ENCODE measurements at places on chromosomes 12 and 14. TPM values are rescaled to one million over a fixed set of nuclear protein-coding genes. Genes with fewer than 3 reads are reported as not detected.

- DNase-seq: no peak
Observed at GRCh38 chr14:73817020-73817655, 34.5 kb upstream of the PTGR2 start.

The FAM222A gene
- 4.4 TPM for total RNA-seq

The GYS2 gene
- total RNA-seq: not detected

DNA sequence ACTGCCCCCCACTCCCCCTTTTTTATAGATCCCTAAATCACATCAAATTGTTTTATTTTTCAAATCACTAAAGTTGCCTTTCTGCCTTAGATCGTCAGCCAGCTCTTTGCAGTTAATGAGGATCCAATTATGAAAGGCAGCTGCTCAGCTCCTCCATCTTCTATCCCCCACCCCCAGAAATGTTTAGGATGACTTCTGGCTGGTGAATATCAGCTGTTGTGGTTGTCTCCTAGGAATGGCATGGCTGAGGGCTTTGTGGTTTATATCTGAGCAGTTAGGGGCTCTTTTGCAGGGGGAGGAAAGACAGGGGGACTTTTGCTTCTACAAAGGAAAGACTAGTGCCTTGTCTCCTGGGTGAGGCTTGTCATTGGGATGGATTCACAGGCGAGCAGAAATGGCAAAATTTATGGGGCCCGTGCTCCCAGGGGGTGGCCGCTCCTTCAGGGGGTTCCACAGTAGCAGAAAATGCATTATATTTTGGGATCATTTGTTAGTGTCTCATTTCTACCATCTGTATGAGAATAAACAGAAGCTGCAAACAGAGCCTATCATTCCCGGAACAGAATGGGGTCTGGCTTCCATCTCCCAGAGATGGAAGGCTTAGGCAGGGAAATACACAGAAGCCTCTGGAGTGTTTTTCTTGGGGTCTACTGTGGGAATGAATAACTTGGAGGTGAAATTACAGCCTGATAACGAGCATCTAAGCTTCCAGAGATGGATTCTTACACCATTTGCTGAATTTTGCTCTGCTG lies 6.5 kb downstream of the JDP2 start:
- DNase-seq: no peak

DNA sequence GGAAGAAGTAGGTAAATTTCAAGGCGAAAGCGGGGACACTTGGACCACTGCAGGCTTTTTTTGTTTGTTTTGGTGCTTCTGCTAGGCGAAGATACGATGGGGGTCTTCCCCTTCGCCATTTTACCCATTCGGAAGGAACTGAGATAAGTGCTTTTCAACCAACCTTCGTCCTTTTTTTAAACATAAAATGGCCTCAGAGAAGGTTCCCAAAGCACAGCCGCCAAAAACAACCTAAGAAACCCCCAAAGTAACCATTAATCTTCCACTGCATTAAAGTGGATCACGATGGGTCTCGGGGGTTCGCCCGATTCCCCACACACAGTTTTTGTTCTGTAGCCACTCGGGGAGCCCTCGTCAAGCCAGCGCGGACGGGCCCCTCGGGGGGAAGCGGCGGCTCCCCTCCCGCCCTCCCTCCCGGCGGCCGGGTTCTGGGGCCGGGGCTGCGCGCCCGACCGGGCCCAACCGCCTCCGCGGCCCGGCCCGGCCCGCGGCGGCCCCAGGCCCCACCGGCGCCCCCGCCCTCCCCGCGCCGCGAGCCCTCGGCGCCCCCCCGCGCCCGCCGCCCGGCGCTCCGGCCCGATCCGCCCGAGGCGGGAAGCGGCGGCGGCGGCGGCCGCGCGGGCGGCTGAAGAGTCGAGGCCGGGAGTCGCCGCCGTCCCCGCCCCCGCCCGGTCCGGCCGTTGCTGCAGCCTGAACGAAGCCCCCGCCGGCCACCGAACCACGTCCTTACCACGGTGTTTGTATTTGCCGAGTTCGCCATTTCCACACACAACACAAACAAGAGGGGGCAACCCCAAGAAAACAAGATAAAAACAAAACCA lies 790 bp downstream of the GTF2A1 start:
- peak; percentile 34 for DNase-seq

The INHBC gene
- total RNA-seq: not detected

The SIX1 gene
- 2.1 TPM for total RNA-seq

The ATP23 gene
- 6.2 TPM for total RNA-seq

The FGD6 gene
- 36.1 TPM for total RNA-seq

GRCh38 chr12:93838193-93838592 lies 161.0 kb downstream of the CRADD start:
- DNase-seq: no peak

DNA sequence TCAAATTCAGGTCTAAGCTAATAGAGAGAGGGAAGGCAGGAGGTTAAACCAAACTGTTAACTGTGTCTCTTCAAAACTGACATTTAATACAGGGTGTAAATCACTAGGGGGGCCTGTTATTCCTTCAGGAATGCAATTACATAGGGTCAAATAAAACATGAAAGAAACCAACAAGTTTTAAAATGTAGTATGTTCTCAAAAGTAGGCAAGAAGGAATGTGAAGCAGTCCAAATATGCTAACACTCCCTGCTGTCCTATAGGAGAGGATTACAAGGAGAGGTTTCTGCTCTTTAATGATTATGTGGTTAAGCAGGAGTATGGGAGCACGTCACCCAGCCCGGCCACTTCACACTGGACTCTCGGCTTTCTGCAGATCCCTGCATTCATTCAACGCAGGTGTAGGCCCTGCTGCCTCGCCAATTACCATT lies 42.5 kb upstream of the BMP4 start:
- no peak for DNase-seq

The CD163L1 gene
- 0.59 TPM for total RNA-seq

GRCh38 chr12:95721320-95721719 lies 69.2 kb downstream of the NTN4 start:
- no peak for DNase-seq

DNA sequence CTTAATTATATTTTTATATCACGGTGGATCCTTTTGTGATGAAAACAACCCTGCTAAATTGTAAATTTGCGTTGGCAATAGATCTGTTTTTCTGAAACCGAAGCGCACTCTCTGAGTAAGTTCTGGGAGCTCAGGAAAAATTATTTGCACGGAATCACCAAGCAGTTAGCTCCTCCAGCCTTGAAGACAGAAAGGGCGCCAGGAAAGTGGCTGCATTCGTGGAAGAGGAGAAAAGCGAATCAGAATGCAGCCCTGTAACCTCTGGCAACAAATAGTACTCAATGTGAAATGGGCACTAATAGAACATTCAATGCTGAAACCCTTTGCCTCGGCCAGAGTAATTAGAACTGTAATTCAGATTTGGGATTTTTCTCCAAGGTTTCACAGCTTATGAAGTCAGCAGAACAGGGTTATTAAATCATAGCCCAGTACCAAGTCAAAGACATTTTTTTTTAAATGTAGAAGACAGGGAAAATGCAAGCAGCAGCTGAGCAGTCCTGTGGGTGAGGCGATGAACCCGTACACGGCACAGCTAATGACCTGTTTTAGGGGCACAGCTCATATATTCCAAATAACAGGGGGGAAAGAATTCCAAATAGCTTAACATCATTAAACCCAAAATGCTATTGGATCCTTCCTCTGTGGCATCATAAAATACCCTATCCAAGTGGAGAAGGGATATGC lies 251.4 kb downstream of the EGLN3 start:
- no peak for DNase-seq

GRCh38 chr12:52975820-52976573 lies 27.1 kb downstream of the KRT18 start:
- DNase-seq: peak; percentile 38

GRCh38 chr14:34030864-34031263 lies 80.0 kb upstream of the EGLN3 start:
- no peak for DNase-seq

DNA sequence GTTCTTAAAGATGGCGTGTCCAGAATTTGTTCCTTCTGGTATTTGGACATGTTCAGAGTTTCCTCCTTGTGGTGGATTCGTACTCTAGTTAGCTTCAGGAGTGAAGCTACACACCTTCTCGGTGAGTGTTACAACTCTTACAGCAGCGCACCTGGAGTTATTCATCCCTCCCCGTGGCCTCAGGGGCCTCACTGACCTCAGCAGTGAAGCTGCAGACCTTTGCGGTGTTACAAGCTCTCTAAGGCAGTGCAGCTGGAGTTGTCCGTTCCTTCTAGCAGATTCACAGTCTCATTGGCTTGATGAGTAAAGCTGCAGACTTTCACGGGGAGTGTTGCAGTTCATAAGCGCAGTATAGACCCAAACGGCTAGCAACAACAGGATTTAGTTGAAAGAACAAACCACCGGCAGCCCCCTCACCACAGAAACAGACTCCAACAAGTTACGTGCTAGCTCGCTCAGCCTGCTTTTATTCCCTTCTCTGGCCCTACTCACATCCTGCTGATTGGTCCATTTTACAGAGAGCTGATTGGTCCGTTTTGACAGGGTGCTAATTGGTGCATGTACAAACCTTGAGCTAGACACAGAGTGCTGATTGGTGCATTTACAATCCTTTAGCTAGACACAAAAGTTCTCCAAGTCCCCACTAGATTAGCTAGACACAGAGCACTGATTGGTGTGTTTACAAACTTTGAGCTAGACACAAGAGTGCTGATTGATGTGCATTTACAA lies 4.5 kb upstream of the CDKN3 start:
- no peak for DNase-seq

GRCh38 chr12:11960646-11961045 lies 110.1 kb upstream of the BCL2L14 start:
- no peak for DNase-seq

DNA sequence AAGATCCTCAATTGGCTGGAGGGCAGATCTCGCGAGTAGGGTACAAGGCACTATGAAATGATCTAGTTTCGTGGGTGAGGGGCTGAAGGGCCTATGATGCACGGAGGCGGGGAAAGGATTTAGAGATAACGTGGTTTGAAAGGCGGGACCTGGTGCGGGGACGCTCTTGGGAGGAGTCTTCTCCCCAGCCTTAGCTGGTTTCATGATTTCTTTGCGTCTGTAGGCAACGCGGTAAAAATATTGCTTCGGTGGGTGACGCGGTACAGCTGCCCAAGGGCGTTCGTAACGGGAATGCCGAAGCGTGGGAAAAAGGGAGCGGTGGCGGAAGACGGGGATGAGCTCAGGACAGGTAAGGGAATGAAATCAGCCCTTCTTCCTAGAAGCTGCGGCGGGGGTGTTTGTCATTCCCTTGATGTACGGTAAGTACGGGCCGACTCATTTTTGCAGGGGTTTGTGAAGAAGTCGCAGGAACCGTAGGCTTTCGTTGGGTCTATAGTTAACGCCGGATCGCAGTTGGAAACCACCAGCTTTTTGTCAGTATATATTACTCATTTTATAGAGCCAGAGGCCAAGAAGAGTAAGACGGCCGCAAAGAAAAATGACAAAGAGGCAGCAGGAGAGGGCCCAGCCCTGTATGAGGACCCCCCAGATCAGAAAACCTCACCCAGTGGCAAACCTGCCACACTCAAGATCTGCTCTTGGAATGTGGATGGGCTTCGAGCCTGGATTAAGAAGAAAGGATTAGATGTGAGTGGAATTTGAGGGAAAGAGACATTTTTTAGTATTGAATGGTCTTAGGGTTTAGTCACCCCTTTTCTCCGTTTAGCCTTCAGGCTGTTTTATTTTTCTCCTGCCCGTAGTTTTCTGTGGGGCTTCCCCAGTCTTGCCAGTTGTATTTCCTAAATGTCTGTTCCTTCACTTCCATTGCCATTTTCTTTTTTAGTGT lies 602 bp downstream of the APEX1 start:
- DNase-seq: peak; percentile 63

The TMEM253 gene
- not detected for total RNA-seq

All from upper lobe of left lung (tissue), 6 donors.